ENCODE measurements at places on chromosomes 1 and 21.

DNA sequence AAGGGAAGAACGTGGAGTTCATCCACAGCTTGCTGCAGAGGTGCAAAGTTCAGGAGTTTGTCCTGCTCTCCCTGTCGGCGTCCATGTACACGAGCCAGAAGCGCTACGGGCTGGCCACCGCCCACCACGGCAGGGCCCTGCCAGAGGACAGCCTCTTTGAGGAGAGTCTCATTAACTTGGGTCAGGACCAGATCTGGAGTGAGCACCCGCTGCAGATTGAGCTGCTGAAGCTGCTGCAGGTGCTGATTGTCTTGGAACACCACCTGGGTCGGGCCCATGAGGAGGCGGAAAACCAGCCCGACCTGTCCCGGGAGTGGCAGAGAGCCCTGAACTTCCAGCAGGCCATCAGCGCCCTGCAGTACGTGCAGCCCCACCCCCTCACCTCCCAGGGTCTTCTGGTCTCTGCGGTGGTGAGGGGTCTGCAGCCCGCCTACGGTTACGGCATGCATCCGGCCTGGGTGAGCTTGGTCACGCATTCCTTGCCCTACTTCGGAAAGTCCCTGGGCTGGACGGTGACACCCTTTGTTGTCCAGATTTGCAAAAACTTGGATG lies 73.8 kb upstream of the MORC3 start:
- no peak for DNase-seq

DNA sequence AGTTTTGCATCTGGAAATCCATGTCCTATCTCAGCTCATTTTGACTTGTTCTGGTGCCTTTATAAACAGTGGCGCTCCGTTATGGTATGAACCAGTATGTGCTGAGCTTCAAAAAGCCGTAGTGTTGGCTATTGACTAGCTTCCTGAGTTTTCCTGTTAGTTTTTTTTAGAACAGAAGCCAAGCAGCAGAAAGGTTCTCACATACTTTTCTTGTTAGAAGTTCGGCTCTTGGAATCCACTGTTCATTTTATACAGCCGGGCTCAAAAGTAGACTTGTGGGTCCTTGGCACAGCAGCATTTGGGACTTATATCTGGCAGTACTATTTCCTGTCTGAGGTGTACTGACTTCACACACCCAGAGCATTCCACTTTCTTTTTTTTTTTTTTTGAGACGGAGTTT lies 63.8 kb downstream of the TBCE start:
- DNase-seq, result no peak

GRCh38 chr1:200524092-200524491 lies 96.5 kb downstream of the KIF14 start:
- DNase-seq, result no peak

DNA sequence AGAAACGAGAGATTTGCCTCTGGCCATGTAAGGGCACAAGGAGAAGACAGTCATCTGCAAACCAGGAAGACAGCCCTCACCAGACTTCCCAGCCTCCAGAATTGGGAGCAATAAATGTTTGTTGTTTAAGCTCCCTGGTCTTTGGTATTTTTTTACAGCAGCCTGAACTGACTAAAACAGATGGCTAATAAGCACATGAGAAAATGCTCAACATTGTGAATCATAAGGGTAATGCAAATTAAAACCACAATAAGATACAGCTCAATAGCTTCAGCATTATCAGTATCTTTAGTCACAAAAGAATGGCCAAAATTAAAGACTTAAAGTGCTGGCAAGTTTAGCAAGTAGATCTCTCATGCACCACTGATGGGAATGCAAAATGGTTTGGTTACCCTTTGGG lies 11.7 kb downstream of the UBE2G2 start:
- no peak for DNase-seq

GRCh38 chr1:241645199-241645598 lies 5.0 kb upstream of the CHML start:
- DNase-seq, result no peak

DNA sequence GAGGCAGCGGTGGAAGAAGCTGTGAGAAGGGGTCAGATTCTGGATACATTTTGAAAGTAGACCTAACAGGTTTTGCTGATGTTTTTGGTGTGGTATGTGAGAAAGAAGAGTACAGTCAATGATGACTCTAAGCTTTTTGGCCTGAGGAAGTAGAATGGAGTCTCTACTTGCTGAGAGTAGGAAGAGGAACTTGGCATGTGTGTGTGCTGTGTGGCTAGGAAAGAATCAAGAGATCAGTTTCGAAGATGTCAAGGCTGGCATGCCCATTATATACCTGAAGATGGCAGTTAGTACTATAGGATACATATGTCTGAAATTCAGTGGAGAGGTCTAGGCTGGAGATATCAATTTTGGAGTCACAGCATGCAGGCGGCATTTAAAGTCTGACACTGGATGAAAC lies 64.4 kb downstream of the MAB21L3 start:
- no peak for DNase-seq

GRCh38 chr1:198627436-198628066 lies 11.3 kb upstream of the PTPRC start:
- DNase-seq, result no peak

DNA sequence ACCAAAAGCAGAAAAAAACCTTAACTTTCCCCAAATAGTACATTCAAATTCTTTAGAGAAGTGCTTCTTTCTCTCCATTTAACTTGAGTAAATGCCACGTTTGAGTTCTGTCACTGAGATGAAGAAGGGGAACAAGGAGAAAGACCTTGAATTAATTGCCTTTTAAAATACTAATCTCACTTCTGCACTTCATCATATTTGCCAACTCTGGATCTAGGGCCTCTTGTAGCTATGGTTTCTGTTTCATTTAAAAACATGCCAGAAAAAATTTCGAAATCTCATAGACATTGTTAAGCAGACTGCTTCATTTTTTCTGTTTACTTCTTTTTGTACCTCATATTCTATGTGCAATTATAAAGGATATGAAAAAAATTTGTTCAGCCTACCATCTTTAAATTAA lies 24.6 kb downstream of the MIXL1 start:
- no peak for DNase-seq
